ENCODE measurements at places on chromosomes 7 and 10. TPM values are rescaled to one million over a fixed set of nuclear protein-coding genes. Genes with fewer than 3 reads are reported as not detected.

GRCh38 chr10:52999258-52999657, 226.7 kb upstream of the MBL2 start:
- H3K4me1 ChIP-seq = peaks cover 36% of the 10 kb centered on the region
- H3K27ac ChIP-seq = peak overlapping the region; percentile 14
- H3K27me3 ChIP-seq = no peaks in the 10 kb centered on the region

- H3K27ac ChIP-seq = no peak overlapping the region
- peaks cover 13% of the 10 kb centered on the region for H3K4me1 ChIP-seq
- no peaks in the 10 kb centered on the region for H3K27me3 ChIP-seq
- no peaks in the 10 kb centered on the region for H3K36me3 ChIP-seq
These were observed 163.3 kb downstream of the JCAD start for GRCh38 chr10:29896053-29896452.

- no peaks in the 10 kb centered on the region for H3K36me3 ChIP-seq
- H3K27me3 ChIP-seq = no peaks in the 10 kb centered on the region
- H3K4me1 ChIP-seq = no peaks in the 10 kb centered on the region
- no peak for DNase-seq
These were observed 581.2 kb upstream of the MGMT start for GRCh38 chr10:128885573-128886555.

Gene GPR22
- total RNA-seq = not detected

DNA sequence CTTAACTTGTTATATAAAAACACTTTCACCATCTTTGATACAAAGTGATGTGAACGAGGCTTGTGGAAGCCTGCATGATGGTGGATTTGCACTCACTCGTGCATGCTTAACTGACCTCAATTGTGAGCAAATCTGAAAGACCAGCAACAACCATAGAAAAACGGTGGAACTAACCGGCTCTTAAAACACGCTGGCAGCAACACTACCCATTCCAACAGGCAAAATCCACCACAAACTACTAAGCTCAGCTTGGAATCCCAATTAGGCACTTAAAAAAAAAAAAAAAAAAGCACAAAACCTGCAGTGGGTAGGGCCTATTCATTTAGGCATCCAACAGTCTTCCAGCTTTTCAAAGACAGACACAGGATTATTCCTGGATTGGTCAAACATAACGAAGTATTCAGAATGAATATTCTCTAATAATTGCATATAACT, 1.8 kb downstream of the GDI2 start:
- no peaks in the 10 kb centered on the region for H3K27me3 ChIP-seq
- peak overlapping the region; percentile 87 for H3K27ac ChIP-seq
- H3K4me3 ChIP-seq = peak overlapping the region; percentile 90

Gene ABCB4
- total RNA-seq = 0.18 TPM

GRCh38 chr7:136078630-136079029, 101.5 kb upstream of the MTPN start:
- H3K4me3 ChIP-seq = no peak overlapping the region
- H3K27me3 ChIP-seq = no peaks in the 10 kb centered on the region
- DNase-seq = no peak
- H3K27ac ChIP-seq = no peak overlapping the region

DNA sequence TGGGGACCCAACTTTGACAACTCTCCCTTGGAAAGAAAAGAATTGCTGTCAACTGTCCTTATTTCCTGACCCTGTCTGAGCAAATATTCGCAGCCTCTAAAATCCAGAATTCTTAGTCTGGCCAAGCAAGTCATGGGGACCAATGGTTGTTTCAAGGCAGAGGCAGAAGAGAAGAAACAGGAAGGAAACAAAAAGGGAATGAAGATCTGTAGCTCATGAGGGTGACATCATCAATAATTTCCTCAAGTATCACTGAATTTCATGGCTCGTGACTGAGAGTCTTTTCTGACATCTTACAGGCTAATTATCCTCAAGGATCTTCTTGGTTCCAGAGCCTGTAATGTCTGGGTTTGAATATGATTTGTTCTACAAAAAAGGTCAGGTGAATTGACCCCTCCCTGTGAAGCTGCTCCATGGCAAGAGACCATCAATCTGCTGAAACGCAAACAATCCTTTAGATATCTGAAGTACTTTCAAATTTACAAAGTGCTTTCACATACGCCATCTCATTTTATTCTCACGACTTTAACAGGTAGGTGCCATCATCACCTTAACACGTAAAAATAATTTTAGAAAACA, 5.8 kb downstream of the CDK6 start:
- H3K36me3 ChIP-seq = no peaks in the 10 kb centered on the region
- H3K4me1 ChIP-seq = peaks cover 24% of the 10 kb centered on the region
- no peak for DNase-seq
- peak overlapping the region; percentile 77 for H3K27ac ChIP-seq
- no peaks in the 10 kb centered on the region for H3K27me3 ChIP-seq

Gene CPN1
- 24.9 TPM for total RNA-seq

- no peak for DNase-seq
- H3K36me3 ChIP-seq = no peaks in the 10 kb centered on the region
- H3K4me3 ChIP-seq = no peak overlapping the region
- no peak overlapping the region for H3K27ac ChIP-seq
These were observed 107.9 kb downstream of the CYTH3 start for GRCh38 chr7:6164491-6164890.

Gene FAM25C
- total RNA-seq = not detected

DNA sequence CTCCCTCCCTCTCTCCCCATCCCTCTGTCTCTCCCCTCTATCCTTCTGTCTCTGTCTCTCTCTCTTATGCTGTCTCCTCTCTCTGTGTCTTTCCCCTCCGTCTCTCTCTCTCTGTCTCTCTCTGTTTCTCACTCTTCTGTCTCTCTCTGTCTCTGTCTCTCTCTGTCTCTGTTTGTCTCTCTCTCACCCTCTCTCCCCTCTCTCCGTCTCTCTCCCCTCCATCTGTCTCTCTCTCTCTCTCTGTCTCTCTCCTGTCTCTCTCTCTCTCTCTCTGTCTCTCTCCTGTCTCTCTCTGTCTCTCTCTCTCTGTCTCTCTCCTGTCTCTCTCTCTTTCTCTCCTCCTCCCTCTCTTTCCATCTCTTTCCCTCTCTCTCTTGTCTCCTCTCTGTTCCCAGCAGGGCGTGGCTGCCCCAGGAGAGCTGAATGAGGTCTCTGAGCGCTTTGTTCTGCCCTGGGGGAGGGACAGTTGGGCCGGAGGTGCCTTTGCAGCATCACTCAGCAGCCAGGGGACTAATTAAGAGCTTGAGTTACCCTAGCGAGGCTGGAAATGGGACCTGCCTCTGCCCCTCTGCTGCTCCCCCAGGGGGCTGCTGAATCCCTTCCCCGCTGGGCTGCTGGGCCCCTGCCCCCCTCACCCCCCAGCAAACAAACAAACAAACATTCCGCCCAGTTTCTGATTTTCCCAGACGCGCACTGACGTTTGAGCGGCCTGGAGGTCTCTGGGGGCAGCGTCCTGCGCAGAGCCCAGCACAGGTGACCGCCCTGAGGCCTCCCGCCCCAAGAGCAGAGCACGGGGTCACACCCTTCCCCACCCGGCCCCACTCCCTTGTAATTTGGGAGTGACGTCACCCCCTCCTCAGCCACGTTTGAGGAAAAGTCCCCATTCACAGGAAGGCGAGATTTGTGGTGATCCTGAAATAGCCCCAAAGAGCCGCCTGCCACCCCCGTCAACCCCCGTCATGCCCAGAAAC, 68.1 kb downstream of the PDGFA start:
- H3K4me1 ChIP-seq = peaks cover 14% of the 10 kb centered on the region
- H3K27ac ChIP-seq = no peak overlapping the region
- no peaks in the 10 kb centered on the region for H3K27me3 ChIP-seq
- no peak for DNase-seq
- no peaks in the 10 kb centered on the region for H3K36me3 ChIP-seq

DNA sequence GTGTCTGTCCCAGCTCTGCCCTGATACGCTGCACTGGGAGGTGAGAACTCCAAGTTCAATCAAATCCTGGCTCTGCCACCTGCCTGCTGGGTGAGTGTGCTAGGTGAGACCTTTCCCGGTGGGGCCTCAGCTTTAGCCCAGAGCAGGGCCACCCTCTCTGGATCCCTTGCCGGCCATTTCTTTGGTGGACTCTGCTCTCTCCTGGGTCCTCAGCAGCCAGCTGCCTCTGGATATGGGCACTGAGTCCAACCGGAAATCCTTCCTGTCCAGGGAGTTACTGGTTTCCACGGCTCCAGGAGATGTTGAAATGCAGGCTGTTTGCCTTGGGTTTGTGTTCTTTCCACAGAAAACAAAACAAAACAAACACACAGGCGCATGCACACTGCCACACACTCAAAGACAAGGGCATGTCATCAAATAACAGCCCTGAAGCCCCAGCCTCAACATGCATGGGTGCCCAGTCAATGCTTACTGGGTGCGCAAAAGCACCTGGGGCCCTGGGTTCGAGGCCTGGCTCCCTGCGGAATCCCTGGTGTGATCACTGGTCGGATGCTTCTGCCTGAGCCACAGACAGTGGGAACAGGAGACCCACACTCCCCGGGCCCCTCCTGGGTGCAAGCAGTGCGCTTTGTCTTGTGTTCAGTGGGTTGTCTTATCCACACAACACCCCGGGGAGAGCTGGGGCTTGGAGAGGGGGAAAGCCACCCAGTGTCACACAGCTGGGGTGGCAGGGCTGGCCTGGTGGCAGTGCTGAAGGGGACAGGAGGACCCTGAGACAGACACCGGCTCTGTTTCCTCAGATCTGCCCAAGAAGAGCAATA, 33.1 kb downstream of the PPIF start:
- H3K27ac ChIP-seq = no peak overlapping the region
- H3K27me3 ChIP-seq = no peaks in the 10 kb centered on the region
- no peaks in the 10 kb centered on the region for H3K4me1 ChIP-seq
- peak; percentile 31 for DNase-seq

Gene SUPV3L1
- total RNA-seq = 79.2 TPM

Gene ACTR3C
- total RNA-seq = 9.2 TPM

- H3K27me3 ChIP-seq = no peaks in the 10 kb centered on the region
- no peaks in the 10 kb centered on the region for H3K4me1 ChIP-seq
These were observed 533.8 kb upstream of the CNTNAP2 start for GRCh38 chr7:145582742-145583303.

Gene BLNK
- total RNA-seq = 0.30 TPM

Gene MYL10
- not detected for total RNA-seq

Gene PNLIPRP1
- not detected for total RNA-seq

Gene HTR5A
- total RNA-seq = not detected

Gene C10orf67
- total RNA-seq = not detected

- no peak overlapping the region for H3K4me3 ChIP-seq
- no peaks in the 10 kb centered on the region for H3K27me3 ChIP-seq
- no peaks in the 10 kb centered on the region for H3K36me3 ChIP-seq
- no peak for DNase-seq
- H3K4me1 ChIP-seq = no peaks in the 10 kb centered on the region
These were observed 108.5 kb upstream of the ANLN start for GRCh38 chr7:36280840-36281812.

Gene TECTB
- 0.27 TPM for total RNA-seq

Gene LIPF
- total RNA-seq = not detected

DNA sequence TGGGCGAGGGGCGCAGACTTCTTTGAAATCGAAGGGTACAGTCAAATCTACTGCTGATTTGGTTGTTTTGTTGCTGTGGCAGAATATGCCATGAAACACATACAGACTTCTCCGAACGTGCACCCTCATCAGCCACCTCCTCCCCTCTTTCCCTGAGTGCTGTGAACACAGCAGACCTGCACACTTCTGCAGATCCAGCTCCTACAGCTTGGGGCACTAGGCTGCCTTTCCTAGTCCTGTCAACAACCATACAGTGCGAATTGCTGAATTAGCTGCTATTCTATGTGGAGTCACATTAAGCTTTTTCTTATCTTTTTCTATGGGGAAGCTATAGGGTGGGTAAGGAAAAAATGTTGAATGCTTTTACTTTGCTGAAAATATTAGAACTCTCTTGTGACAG, 57.5 kb downstream of the COL17A1 start:
- peaks cover 1% of the 10 kb centered on the region for H3K36me3 ChIP-seq
- H3K4me1 ChIP-seq = no peaks in the 10 kb centered on the region
- no peak overlapping the region for H3K27ac ChIP-seq

DNA sequence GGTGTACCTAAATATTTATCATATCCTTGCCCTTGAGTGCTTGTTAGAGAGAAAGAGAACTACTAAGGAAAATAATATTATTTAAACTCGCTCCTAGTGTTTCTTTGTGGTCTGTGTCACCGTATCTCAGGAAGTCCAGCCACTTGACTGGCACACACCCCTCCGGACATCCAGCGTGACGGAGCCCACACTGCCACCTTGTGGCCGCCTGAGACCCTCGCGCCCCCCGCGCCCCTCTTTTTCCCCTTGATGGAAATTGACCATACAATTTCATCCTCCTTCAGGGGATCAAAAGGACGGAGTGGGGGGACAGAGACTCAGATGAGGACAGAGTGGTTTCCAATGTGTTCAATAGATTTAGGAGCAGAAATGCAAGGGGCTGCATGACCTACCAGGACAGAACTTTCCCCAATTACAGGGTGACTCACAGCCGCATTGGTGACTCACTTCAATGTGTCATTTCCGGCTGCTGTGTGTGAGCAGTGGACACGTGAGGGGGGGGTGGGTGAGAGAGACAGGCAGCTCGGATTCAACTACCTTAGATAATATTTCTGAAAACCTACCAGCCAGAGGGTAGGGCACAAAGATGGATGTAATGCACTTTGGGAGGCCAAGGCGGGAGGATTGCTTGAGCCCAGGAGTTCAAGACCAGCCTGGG, 11.4 kb downstream of the SERPINE1 start:
- peaks cover 9% of the 10 kb centered on the region for H3K4me1 ChIP-seq
- no peaks in the 10 kb centered on the region for H3K27me3 ChIP-seq
- DNase-seq = peak; percentile 95
- peak overlapping the region; percentile 88 for H3K27ac ChIP-seq
- H3K4me3 ChIP-seq = peak overlapping the region; percentile 29

Gene MEST
- total RNA-seq = 270 TPM

Gene BBIP1
- total RNA-seq = 16.7 TPM

- H3K27ac ChIP-seq = peak overlapping the region; percentile 4
- no peaks in the 10 kb centered on the region for H3K36me3 ChIP-seq
- H3K4me1 ChIP-seq = peaks cover 36% of the 10 kb centered on the region
- H3K4me3 ChIP-seq = no peak overlapping the region
- DNase-seq = no peak
- H3K27me3 ChIP-seq = no peaks in the 10 kb centered on the region
These were observed 132.1 kb downstream of the MACC1 start for GRCh38 chr7:20085086-20085485.
